ENCODE measurements at places on chromosomes 2 and 18.

- no peak for DNase-seq
Observed at GRCh38 chr2:240132651-240132980, 3.5 kb downstream of the COPS9 start.

DNA sequence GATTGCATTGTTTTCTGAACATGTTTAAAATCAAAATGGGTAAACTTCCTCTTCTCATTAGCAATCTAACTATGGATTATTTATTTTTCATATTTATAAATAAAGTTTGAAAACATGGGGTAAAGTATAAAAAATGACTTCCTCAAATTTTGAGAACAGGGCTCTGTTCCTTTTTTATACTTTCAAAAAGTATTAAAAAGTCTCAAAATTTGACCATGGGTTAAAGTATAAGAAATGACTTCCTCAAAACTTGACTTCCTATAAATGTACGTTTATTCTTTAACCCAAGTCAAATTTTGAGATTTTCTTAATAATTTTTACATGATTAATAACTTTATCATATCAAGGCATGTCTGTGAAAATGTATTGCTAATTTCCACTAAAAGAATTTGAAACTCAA lies 512.4 kb downstream of the GALR1 start:
- no peak for DNase-seq

GRCh38 chr2:134161170-134161547 lies 92.7 kb upstream of the MGAT5 start:
- DNase-seq, result no peak

- no peak for DNase-seq
Observed at GRCh38 chr2:147718831-147719230, 126.0 kb upstream of the ACVR2A start.

DNA sequence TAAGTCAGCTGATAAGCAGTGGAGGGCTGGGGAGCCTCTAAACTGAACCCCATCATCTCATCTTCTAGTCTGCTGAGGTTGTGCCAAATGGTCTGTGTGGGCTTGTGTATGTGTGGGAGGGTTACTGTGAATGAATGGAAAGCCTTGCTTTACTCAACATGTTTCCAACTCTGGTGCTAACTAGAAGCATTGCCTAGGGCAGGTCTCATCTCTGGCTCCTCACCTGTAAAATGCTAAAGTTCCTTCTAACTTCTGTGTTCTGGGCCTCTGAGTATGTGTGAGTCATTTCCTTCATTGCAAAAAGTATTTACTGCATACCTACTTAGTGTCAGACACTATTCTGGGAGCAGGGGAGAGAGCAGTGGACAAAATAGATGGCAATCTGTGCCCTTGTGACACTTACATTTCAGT lies 1.3 kb downstream of the LIPG start:
- no peak for DNase-seq

DNA sequence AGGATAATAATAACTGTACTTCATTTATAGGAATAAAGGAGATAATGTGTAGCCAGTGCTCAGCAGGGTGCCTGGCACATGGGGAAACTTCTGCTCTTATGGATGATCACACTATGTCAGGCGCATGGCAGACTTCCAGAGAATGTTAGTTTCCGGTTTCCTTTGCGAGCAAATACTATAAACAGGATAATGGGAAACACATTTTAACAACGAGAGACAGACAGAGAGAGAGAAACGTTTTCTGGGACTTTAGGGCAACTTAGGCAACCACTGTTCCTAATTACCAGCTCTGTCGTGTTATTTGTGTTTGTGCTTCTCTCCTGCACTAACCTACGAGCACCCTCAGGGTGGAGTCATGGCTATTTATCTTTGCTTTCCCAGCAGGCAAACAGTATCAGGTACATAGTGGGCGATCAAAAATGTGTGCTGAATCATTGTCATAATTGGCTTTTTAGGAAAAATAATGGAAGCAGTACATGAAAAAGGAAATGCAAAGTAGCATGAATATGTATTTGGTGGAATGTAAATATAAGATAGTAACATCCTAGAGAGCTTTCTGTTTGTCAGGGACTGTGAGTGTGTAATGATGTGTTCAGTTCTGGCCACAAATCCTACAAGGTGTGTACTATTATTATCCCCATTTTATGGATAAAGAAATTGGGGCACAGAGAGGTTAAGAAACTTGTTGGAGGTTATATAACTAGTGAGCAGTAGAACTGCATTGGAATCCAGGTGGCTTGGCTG lies 36.8 kb upstream of the IGFBP2 start:
- DNase-seq, result no peak

GRCh38 chr2:131754929-131755720 lies 227.4 kb downstream of the CCDC74A start:
- DNase-seq, result no peak
